ENCODE measurements at places on chromosomes 6 and 20.

DNA sequence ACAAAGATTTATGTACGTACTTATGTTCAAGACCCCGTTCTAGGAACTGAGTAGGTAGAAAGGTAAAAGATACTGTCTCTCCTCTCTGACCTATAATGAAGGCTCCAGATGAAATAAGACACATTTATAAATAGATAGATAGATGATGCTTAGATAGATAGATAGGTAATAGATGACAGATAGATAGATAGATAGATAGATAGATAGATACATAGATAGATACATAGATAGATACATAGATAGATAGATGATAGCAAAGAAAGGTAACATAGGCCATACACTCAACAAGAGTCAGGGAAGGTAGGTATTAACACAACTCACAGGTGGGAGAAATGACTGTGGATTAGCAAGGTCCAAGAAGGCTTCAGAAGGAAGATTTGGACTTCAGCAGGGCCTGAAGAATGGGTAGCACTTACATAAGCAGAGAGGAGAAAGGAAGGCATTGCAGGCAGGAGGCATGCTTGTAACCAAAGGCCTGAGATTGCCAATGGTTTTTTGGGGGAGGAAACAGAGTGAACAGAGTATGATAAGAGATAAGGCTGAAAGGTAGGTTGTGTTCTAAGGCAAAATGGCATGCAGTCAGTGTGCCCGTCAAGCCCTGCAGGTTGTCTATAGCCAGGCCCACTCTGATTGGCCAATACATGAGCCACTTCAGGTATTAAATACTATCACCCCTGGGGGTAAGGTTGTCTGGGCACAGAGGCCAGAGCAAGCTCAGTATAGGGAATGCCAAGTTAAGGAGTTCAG, 7.7 kb upstream of the MYB start:
- no peak for DNase-seq

GRCh38 chr20:11162026-11162775, 488.4 kb upstream of the JAG1 start:
- no peak for DNase-seq

DNA sequence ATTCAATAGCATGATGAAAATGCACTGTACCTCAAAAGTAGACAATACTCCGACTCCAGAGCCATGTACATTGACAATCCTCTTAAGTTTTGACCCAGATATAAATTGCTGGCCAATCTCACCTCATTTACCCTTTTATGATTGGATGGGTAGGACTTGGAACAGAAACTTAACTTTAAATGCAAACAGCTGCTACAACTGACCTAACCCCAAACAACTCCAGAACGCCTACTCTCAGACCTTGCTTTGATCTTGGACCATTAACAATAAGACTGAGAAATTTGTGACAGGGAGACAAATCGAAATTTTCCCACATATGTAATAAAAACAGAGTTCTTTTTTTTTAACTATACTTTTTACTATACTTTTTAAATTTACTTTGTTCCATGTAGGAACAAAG, 200.5 kb upstream of the MCHR2 start:
- no peak for DNase-seq

GRCh38 chr6:16333580-16333979, 95.2 kb downstream of the GMPR start:
- DNase-seq, result no peak

DNA sequence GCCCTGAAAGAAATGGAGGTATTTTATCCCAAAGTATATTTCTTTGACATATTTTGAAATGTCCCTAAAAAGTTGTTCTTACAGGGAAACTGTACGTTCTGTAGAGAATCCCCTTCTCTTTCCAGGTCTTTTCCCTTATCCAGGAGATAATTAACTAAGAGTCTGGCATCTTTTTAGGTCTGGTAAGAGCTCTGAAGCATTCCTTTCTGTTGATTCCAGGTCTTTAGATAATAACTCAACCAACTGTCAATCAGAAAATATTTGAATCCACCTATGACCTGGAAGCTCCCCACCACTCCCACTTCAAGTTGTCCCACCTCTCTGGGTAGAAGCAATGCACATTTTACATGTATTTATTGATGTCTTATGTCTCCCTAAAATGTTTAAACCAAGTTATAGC, 26.0 kb upstream of the CENPW start:
- DNase-seq, result no peak

DNA sequence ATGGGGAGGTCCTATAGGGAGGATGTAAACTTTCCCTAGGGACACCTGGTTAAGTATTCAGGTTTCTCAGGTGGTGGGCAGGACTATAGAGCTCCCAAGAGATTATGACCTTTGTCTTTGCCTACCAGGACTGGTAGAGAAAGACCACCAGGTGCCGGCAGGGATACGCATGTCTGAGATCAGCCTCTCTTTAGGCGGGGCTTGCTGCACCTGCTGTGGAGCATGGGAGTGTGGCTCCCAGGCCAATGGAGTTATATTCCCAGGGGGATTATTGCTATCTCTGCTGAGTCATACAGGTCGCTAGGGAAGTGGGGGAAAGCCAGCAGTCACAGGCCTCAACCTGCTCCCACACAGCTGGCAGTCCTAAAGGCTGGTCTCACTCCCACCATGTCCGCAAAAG, 280.5 kb upstream of the MMS22L start:
- DNase-seq, result no peak

DNA sequence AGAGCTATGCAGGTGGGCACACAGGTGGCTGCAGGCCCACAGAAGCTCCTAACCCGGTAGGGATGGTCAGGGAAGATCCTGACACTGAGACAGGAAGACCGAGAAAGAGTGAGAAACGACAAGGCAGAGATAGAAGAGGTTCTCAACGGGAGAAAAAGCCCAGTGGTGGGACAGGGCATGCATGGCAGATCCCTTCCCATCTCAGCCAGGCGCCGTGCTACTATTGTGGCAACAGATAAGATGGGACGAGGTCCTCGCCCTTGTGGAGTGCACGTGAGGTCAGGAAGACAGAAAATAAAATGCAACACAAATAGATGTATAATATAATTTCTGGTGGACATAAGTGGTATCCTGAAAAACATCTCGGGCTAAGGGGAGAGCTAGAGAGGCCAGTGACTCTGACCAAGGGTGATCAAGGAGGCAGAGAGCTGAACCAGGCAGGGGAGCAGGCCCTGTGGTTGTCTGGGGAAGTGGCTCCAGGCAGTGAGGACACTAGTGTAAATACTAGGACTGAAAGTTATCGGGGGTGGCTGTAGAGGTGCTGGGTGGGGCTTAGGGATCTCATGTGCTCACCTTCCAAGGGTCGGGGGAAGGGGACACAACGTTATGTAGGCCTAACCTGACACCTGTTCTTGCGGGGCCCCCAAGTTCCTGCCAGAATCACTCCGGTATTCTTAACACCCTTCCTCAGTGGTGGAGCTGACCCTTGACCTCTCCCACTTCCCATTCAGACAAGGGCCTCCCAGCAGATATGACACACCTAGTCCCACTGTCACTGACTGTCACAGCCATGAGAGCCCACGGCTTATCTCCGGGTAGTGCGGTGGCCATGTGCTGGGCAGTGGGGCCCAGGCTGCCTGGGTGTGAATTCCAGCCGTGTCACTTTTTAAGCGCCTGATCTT, 1.0 kb downstream of the SRXN1 start:
- no peak for DNase-seq

- no peak for DNase-seq
These were observed 102.2 kb downstream of the PREX1 start for GRCh38 chr20:48725555-48725991.

- no peak for DNase-seq
These were observed 169.9 kb upstream of the RNF217 start for GRCh38 chr6:124792386-124792785.

GRCh38 chr6:20839630-20840029, 305.4 kb downstream of the CDKAL1 start:
- no peak for DNase-seq

GRCh38 chr6:74368746-74369145, 672.7 kb downstream of the CD109 start:
- DNase-seq, result no peak

DNA sequence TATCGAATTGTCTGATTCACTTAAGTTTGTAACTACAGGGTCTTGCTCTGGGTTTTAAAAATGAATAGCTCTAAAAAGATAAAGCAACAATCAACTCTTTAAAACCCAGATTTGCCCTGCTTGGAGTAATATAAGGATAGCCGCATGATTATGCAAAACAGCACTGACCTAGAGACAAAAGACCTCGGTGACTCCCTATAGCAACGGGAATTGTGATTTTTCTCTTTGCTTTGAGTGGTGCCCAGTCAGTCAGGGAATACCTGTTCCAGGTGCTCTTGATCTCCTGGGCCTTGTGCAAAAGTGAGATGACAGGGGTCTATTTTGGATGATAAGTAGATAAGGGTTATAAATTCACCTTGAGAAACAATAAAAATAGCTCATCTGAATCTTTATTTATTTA, 336.3 kb upstream of the NOX3 start:
- no peak for DNase-seq

- DNase-seq, result no peak
These were observed 287.2 kb downstream of the KHDC1L start for GRCh38 chr6:72938104-72938503.

- DNase-seq, result no peak
These were observed 125.8 kb downstream of the MRPL14 start for GRCh38 chr6:44001318-44002066.

GRCh38 chr6:36197739-36198221, 1.2 kb downstream of the BRPF3 start:
- DNase-seq, result no peak

- no peak for DNase-seq
These were observed 128.3 kb upstream of the TBX18 start for GRCh38 chr6:84892671-84893070.

GRCh38 chr20:15446373-15446772, 1109.0 kb upstream of the FLRT3 start:
- DNase-seq, result no peak

DNA sequence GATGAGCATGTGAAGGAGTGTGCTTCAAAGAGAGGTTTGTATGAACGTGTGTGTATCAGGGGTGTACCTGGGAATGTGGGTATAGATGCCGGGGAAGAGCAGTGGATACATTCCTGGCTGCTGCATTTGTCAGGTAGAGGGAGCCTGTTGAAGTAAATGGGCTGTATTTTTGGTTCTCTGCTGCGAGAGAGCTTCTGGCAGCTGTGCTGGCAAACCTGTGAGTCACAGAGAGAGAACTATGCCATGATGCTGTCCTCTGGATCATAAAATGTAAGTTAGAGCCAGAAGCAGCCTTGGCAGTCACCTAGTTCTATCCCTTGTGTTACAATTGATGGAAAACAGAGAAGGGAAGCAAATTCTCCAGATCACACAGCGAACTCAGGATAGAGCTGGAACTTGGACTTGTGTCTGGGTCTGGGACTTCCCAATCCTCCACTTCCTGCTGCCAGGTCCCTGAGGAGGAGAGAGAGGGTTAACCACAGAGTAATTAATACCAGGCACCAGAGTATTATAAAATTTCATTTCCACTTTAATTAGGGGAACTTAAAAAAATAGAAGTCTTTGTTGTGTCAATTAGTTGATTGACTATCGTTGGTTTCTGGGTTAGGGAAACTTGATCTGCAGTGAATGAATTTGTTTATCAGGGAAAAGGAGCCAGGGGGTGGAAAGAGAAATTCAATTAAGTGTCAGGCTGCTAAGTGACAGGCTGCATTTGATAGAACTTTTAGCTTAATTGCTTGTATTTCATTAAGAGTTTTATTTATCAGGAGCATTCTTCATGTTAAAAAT, 41.1 kb upstream of the GTSF1L start:
- no peak for DNase-seq

DNA sequence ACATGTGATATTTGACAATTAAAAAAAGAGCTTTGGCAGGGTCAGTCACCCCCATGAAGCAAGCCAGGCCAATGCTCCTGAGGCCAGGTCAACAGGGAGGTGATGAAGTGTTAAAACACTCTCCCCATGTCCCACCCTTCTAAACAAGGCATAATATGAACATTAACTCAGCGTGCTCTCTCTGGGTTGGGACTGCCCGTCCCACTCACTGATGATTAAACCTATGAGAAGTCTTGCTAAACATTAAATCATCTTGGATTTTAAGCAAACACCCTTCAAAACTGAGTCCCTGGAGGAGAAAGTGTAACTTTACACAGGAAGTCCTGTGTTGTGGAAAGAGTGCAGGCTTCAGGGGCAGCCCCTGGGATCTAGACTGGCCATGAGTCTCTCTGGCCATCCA, 558.5 kb downstream of the CD83 start:
- no peak for DNase-seq

- no peak for DNase-seq
These were observed 104.6 kb upstream of the HTR1E start for GRCh38 chr6:86832686-86833085.

- DNase-seq, result no peak
These were observed 62.2 kb downstream of the ARFGEF2 start for GRCh38 chr20:48983423-48984400.

- DNase-seq, result no peak
These were observed 26.2 kb downstream of the TULP4 start for GRCh38 chr6:158338311-158339112.

DNA sequence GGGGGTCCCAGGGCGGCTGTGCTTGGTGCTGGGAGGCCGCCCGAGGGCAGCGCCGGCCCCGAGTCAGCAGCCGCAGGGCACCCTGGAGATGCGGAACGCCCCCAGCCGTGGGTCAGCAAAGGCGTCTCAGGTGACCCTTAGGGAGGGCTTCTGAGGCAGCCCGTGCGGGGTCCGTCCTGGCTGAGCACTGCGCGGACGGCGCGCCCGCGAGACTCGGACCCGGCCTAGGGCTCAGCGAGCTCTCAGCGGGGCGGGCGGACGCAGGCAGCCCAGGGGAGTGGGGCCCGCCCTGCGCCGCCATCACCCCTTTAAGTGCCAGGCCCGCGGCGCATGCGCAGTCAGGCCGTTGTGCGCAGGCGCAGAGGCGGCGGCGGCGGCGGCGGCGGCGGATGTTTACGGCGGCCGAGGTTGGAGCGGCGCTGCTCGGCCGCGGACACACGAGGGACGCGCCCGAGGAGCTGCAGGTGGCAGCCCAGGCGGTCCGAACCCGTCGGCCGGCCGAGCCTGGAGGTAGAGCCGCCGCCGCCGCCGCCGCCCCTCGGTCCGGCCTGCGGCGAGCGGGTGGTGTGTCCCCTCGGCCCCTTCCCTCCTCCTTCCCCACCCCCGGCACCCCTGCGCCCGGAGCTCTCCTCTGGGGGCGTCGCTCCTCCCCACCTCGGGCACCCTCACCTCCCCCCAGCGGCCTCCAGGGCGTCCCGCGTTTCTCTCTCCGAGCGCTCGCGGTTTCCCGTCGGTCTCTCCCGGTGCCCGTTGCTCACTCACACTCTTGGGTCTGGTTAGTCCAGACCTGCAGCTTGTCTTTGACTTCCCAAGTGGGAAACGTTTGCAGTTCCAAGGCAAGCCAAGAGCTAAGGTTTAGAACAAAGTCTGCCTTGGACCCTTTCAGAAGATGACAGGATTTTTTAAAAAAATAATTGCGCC, at the start of gene PCMTD2:
Gene PCMTD2, plus strand, starts transcription at position 388 of the 921 bp plus-strand sequence. CDS start 4,218 bp downstream, outside the sequence.
- peak; percentile 77 for DNase-seq

Measured in stimulated activated CD4-positive, alpha-beta T cell treated with anti-CD3 and anti-CD28 coated beads, Interleukin-4, amount 100 ng/mL, for 48 hours (primary cell).